Stimulated activated CD8-positive, alpha-beta memory T cell treated with anti-CD3 and anti-CD28 coated beads, Interleukin-15, amount 100 ng/mL, for 24 hours (primary cell): ENCODE measurements at places on chromosomes 3 and 15.

DNA sequence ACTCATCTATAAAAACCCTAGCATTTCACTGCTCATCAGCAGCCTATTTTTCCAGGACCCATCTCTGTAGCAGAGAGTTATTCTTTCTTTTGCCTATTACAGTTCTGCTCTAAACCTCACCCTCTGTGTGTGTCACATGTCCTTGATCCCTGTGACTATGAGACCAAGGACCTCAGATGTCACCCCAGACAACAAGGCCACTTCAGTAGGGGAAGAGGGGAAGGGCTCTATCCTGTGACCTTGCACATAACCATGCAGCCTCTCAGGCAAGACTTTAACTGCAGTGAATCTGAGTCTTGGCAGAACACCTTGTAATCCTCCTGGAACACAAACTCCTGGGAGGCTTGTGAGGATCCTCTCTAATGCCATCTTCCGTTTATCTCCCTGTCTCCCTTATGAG, 4.4 kb upstream of the ZNF589 start:
- DNase-seq: no peak

DNA sequence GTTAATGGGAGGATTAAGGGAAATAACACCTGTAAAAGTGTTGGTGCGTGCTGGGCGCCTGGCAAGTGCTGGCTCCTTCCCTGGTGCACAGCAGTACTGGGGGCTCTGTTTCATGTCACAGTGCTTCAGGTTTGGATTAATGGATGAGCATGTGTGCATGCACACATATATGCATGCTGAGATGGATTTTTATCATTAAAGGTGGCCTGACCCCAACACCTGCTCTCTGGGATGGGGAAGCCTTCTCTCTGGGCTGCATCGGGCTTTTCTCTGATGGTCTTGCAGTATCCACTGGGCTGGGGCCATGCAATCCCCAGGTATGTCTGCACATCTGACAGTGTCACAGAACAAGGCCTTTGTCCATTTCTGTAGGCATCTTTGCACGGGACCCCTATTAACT, 127.5 kb upstream of the PLXNA1 start:
- DNase-seq: no peak

GRCh38 chr3:142595951-142596725, at the start of gene PLS1:
Gene PLS1, plus strand, starts transcription at chr3:142596393. Its CDS starts 67,845 bp downstream, at chr3:142664238.
- DNase-seq: peak; percentile 83

GRCh38 chr3:192727032-192727847, at the start of gene FGF12:
Gene FGF12, minus strand, starts transcription at chr3:192727541.
- DNase-seq: no peak

GRCh38 chr3:172012775-172013174, 26.6 kb upstream of the FNDC3B start:
- no peak for DNase-seq

DNA sequence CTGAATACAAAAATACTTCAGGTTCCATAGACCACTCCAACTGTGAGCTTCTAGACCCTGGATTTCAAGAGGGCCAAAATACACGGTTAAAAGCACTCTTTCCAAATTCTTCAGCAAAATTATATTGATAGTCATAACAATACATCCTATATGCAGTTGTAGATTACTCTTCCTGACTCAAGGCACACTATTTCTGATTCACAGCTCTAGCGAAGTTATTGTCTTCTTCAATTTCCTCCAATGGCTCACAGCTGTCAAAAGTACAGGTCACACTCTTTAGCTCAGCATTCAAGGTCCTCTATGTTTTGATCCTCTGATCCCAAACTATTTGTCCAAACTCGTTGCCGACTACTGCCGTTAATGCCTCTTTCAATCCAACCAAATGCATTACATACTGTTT, 13.5 kb upstream of the CCDC80 start:
- DNase-seq: no peak

- DNase-seq: no peak
Observed at GRCh38 chr3:188528396-188528795, 374.4 kb downstream of the LPP start.

DNA sequence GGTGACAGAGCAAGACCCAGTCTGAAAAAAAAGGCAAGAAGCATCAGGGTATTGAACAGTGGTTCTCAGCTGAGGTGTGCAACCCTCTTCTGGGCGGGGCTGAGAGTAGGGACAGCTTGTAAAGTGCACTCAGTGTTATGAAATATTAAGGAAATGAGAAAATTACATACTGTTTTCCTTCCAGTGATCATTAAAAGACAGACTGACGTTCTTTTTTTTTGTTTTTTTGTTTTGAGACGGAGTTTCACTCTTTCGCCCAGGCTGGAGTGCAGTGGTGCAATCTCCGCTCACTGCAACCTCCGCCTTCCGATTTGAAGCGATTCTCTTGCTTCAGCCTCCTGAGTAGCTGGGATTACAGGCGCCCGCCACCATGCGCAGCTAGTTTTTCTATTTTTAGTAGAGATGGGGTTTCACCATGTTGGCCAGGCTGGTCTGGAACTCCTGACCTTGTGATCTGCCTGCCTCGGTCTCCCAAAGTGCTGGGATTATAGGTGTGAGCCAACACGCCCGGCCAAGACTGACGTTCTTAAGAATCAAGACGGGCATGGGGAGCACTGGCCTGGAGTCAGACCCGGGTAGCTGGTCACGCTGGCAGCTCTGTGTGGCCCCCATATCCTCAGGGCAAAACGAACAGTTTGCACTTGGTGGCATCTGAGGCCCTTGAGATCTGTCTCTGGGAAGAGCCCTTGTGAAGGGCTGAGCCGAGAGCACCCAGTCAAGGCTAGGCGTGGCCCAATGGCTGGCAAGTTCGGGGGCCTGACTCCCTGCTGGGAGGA, 11.4 kb downstream of the MAN2A2 start:
- DNase-seq: no peak
